Occipital lobe (tissue), 3 donors: ENCODE measurements at places on chromosomes 6 and 20.

DNA sequence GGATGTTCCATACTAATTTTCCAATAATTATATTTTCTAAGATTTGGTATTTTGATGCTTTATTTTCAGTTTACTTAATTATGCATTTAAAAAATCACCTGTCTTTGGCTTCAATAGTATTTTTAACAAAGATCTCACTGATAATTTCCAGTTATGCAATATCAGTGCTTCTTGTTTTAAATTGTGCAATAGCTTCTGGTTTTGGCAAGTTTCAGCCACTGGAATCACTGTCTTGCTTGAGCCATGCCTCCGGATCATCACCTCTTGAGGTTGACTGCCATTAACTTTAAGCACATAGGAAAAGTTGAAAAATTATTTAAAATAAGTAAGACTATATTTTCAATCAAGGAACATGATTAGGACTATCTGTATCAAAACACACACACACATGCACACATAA is 1242.1 kb downstream of the HACE1 start:
- no peak for DNase-seq

- DNase-seq: no peak
Observed at GRCh38 chr6:35016502-35017321, 124.4 kb downstream of the TCP11 start.

GRCh38 chr6:139829576-139829975 is 455.1 kb upstream of the CITED2 start:
- DNase-seq: no peak

GRCh38 chr6:149389509-149390297 is 10.4 kb upstream of the SUMO4 start:
- DNase-seq: no peak

DNA sequence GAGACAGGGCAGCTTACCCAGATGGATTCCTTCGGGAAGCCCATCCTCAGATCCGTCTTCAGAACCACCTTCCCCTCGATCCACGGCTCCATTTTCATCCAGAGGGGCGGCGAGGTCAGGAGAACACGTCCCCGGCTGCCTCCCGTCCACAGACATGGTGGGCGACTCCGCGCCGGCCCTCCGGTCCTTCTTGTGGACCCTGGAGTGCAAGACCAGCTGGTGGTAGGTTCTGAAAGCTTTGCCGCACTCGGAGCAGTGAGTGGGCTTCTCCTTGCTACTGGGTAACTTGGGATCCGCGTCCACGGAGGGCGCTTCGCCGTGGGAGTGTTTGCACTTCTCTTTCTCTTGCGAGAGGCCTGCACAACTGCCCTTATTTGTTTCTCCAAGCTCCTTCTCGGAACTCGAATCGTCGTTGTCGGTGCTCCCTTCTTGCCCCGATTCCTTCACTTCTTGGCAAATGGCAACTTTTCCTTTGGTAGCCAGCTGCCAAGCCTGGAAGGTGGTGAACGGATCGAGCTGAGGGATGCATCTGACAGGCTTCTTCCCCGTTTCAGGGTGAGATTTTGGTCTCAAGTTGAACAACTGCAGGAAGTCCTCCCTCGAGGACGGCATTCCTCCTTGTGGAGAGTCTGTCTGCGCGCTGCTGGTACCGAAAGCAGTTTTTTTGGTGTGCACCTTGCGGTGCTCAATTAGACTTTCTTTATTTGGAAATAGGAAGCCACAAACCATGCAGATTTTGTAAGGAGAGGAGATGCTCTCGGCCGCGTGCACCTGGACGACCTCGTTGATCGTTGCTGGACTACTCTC is 12.0 kb downstream of the ZNF217 start:
- DNase-seq: no peak

DNA sequence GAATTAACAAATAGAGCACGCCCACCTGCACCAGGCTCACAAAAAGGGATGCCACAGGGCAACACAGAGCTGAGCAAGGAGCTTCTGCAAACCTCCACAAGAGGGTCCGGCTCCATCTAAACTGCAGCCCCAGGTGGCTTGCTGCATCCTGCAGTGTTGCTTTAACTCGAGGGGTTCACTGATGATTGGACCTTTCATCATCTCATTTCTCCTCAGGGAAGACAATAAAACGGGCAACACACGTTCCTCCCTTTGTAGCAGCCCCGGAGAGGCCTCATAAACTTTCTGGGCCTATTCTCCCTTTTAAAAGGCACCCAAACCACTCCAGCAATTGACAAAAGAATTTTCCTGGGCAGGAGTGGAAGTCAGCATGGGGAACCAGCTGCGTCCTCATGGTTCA is 161.5 kb upstream of the CDH4 start:
- no peak for DNase-seq

DNA sequence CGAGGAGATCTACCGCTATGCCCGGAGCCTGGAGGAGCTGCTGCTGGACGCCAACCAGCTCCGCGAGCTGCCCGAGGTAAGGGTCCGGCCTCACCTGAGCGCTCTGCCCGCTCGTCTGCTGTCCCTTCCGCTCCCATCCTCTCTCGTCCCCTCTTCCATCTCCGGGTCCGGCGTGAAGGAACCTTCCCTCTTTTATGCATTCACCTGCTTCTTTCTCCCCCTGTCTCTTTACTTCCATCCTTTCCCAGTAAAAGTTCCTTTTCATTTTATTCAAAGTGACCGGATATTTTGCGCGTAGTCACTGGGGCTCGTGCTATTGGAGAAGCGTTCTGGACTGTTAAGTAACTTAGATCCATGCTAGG is 516 bp downstream of the LRRC1 start:
- peak; percentile 26 for DNase-seq

DNA sequence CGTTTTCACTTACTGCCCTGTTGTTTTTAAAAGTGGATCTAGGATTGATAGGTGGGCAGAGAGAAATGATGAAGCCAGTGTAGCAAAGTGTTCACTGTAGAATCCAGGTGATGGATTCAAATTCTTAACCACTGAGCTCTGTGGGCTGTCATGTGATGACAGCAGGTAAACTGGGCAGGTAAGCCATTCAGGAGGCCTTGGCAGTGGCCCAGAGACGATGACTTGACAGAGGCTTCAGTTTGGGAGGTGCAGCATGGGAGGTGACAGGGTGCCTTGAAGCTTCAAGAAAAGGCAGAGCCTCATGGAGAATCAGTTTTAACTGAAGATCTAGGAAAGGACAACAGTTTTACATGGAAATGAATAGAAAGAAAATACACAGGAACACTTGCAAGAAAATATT is 2.0 kb downstream of the NAA20 start:
- DNase-seq: no peak

GRCh38 chr6:170193326-170193821 is 97.5 kb downstream of the DLL1 start:
- no peak for DNase-seq

- no peak for DNase-seq
Observed at GRCh38 chr6:113447088-113447831, 409.9 kb upstream of the MARCKS start.

- no peak for DNase-seq
Observed at GRCh38 chr6:19024737-19025136, 637.6 kb downstream of the RNF144B start.

- DNase-seq: no peak
Observed at GRCh38 chr6:73696966-73697655, 1.1 kb downstream of the CD109 start.

DNA sequence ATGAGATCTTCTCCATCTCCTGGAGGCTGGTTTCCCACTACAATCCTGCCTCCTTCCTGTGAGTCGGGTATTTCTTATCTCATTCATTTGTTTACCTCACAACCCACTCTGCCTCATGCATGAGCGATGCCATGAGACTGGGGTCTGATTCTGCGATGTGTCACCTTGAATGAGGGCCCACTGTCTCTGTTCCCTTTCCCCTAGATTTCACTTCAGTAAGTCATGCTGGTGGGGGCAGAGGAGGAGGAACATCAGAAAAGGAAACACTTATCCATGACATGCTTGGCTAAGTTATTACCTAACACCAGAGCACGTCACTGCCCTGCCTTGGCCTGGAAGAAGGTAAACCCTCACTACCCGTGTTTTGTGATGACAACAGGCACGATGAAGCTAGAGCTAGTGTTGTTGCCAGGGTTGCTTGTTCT is 337.4 kb upstream of the PRDM1 start:
- DNase-seq: no peak

GRCh38 chr6:159959976-159960384 is 8.9 kb upstream of the IGF2R start:
- no peak for DNase-seq

DNA sequence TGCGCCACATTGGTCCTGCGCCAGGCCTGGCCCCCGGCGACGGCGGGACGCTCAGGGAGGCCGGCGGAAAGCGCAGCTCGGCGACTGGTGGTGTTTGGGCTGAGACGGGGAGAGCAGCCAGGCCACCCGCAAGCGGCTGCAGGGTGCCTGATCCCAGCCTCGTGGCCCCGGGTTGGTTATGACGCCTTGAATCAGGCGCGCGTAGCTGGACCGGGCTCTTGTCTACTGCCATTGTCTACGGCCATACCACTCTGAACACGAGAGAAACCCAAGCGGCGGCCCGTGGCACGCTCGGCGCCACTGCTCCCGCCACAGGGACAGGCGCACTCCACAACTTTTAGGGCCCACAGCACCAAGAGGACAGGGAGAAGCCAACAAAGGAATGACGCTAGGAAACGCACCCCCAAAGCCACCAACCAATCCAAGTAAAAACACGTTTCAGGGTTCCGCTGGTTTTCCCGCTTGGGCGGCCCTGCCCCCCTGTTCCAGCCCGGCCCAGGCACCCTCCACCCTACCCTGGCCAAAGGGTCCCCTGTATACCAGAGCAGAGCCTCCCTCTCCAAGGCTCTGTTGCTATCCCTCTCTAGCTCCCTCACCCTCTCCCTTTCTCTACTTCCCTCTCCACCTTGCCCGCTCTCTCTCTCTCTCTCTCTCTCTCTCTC is 1849.3 kb upstream of the DEFB115 start:
- DNase-seq: no peak

DNA sequence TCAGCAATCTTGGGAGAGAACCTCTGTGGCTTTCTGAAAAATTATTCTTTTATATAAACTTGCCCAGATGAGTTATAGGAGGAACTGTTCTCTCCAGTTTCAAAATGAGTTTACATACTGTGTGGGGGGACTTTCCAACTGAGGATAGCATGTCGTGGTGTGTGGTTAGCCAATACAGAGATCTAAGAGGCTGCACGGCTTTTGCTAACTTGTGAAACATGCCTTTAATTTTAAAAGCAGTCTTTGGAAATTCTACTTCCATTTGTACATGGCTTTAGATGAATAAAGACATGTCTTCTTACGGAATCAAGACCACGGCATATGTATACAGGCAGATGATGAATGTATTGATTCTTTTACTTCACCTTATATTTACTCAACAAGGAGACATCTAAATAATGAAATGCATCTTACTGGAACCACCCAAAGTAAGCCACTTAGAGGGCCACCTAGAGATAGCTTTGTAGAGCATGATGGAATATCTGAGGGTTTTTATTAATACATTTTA is 39.8 kb downstream of the HIVEP1 start:
- DNase-seq: no peak

DNA sequence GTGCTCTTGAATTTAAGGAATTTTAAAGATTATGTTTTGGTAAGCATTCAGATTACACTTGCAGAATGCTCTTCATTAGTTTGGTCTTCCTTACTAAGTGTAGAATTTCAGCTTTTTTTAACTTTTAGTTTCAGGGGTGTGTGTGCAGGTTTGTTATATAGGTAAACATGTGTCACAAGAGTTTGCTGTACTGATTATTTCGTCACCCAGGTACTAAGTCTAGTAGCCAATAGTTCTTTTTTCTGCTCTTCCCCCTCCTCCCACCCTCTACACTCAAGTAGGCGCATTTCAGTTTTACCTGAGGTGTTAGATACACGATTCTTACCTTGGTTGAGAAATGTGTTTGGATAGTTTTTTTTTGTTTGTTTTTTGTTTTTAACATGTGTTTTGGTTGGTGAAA is 68.3 kb downstream of the AFG1L start:
- DNase-seq: no peak

DNA sequence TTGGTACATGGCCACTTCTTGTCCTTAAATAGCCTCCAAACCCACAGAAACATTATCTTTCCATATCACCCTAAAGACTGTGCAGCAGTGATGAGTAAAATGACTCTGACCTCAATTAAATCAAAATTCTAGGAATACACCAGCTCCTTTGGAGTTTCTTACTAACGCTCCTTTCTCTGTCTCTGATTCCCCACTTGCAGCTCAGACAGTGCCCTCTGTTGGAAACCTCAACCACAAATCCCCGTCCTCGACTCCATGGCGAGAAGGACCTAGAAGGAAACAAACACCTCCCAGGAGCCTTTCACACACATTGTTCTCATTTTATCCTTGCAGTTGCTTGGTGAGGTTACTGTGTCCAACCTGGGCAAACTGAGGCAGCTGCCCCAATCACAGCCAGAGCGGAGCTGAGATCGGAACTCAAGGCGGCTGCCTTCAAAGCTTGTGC is 17.7 kb upstream of the PARD6B start:
- DNase-seq: no peak

DNA sequence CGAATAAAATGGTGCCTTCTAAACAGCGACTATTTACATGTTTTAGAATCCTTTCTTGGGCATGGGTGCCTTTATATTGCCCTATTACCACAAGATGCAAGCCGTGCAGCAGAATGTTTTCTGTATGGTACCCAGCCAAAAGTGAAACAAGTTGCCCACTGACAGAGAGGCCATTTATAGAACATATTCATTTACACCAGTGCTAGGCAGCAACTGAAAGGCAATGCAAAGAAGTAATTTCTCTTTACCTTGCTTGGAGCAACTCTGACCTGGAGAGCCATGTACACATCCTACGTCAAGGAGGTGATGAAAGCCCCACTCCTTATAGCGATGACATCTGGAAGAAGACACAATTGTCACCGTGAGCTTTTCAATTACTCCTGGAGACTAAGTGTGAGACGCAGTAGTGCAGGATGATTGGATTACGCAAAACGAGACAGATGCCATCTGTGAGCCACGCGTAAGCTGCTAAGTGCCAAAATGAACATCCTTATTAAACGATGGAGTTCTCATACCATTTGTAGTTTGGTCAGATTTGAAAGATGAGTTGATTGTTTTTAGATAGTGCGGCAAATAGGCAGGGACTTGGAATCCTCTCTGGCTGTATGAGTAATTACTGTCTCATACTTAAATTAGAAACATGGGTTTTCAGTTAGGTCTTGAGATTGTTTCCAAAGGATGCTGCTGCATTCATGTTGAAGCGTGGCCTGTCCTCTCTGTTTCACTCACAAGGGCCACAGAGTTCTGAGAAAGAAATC is at the start of gene TMEM244:
TSS of gene TMEM244 (minus strand) at position 408 of the 758 bp plus-strand sequence. CDS start at position 281, 127 bp downstream.
- DNase-seq: no peak

DNA sequence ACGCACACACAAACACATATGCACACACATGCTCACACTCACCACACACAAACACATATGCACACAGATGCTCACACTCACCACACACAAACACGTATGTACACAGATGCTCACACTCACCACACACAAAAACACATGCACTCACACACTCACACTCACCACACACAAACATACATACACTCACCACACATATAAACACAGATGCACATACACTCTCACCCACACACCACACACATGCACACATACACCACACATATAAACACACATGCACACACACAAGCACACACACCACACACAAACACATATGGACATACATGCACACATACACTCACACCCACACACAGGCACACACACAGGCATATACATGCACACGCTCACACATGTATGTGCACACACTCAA is 112.3 kb downstream of the ERMARD start:
- no peak for DNase-seq
